ENCODE measurements at places on chromosomes 16 and 17.

GRCh38 chr16:74862743-74863244 lies 88.2 kb upstream of the FA2H start:
- DNase-seq, result no peak

- no peak for DNase-seq
Observed at GRCh38 chr16:11585460-11586377, 1.0 kb downstream of the LITAF start.

DNA sequence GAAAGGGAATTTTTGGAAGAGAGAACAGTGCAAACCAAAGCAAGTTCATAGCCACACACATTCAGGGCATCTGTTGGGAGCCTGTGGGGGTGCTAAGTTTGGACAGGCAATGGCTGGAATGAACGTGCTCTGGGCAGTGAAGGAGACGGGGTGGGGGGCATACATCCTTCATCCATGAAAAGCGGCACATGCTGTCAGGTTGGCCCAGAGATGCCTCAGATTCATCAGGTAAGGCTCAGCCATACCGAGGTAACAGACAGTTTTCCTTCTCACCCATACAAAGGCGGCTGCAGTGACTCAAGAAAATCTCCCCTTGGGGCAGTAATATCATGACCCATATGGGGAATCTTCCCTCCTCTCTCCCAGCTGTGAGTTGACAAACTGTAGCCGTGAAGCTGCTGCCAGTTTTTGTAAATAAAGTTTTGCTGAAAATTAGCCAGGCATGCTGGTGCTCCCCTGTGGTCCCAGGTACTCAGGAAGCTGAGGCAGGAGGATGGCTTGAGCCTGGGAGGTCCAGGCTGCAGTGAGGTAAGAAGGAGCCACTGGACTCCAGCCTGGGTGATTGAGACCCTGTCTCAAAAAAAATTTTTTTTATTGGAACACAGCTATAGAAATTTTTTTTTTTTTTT lies 9.2 kb upstream of the UBALD2 start:
- DNase-seq, result no peak

DNA sequence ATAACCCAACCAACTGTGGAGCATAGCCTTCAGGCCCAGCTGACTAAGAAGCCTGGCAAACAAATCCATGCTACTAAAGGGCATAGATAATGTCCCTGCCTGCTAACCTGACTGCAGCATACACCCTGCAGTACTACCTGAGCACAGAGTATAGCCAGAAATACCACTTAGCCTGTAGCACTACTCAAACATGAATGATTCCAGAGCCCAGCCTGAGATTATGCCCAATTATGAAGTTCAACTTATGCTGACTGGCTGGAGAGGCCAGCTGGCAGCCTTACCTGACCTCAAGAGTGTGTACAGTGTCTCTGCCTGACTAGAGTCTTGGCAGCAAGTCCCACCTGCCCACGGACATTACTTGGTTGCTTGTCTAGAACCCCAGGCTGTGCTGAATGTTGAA lies 1265.3 kb downstream of the CDH11 start:
- DNase-seq, result no peak

DNA sequence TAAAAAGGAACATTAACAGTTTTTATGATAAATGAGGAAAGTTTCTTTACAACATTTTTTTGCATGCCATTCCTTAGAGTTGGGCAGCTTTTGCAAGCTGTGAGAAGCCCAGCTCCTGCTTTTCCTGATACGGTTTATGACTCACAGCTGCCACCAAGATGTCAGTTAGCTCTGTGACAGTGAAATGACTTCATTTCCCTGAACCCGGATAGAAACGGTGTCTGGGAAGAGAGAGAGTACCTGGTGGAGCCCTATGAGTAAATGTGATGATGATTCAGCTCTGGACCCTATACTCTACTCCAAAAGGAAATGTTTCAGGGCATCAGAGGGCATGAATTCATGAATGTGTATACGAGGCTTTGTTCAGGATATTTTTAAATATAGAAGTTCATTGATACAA lies 366.3 kb upstream of the HSBP1 start:
- no peak for DNase-seq

DNA sequence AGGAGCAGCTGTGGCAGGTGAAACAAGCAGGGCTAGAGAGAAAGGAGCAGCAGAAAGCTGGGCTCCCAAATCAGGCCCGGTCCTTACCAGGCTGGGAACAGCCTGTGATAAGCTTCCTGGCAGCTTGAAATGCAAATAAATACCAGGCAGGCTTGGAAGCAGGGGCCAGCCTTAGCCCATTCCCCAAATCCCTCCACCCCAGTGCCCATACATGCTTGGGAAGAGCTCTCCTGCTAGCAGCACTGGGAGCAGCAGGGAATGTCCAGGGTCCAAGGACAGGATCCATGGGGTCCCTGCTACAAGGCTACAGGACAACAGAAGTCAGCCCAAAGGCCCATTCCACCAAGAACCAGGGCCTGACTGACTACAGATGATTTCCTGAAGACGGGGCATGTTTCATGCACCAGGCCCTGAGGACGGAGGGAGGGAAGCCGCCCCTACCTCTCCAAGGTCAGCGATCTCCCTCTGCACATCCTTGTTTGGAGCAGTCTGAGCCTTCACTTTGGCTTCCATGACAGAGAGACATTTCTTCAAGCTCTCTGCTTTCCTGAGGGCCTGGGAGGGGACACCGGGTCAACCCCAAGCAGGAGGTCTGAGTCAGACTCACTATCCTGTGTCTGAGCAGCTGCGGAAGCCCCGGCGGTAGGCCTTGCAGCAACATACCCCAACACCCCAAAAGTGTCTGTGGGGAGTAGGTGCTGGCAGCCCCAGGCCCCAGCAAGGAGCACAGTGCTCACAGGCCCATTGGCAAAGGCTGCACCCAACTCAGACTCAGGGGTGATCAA lies 2.6 kb upstream of the EXOSC6 start:
- no peak for DNase-seq

GRCh38 chr16:79093554-79093967 lies 507.0 kb downstream of the MAF start:
- DNase-seq, result no peak

DNA sequence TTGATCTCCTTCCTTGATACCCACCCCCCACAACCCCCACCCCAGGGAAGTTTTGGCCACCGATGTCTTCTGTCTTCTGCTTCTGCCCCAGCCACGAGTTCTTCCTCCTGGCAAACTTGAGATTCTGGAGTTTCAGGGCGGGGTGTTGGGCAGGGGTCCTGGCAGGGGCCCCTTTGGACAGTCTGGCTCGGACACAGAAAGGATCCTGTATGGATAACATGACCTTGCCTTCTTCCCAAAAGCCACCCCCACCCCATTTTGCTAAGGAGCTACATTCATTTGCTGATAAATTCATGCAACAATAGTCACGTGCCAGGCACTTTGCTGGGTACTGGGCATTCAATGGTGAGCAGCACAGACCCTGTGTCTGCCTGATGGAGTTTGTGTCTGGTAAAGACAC lies 5.9 kb upstream of the COL1A1 start:
- no peak for DNase-seq

DNA sequence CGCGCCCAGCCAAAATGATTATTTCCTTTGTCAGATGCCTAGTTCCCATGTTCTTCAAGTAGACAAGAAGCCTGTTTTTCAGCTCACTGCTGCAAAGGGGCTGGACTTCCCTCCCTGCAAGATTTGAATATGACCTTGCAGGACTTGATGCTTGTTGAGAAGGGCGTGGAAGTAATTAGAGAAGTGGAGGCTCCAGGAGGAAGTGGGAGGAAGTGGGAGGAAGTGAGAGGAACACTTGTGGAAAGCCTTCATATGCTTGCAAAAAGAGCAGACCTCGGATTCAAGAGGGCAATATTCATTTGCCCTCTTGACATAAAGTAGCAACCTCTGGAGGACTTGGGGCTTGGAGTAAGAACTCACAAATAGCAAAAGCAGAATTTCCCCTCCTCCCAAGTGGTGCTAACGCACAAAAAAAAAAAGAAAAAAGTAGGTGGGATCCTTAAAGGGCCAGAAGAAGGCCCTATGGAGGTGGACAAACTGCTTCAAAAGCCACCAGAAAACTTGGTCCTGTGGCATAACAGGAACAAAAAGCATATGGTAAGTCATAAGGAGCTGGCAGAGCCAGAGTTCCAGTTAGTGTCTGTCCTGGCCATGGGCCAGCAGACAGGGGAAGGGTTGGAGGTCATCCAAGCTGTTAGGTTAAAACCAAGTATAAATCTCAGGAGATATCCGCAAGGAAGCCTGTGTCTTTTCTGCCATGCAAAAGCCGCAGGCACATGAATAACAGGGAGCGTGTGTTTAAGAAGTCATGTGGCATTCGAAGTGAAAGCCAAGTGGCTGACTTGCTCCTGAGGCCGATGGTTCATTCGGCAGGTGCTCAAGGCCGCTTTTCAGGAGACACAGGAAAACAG lies 20.6 kb upstream of the PRKAR1A start:
- DNase-seq, result no peak

DNA sequence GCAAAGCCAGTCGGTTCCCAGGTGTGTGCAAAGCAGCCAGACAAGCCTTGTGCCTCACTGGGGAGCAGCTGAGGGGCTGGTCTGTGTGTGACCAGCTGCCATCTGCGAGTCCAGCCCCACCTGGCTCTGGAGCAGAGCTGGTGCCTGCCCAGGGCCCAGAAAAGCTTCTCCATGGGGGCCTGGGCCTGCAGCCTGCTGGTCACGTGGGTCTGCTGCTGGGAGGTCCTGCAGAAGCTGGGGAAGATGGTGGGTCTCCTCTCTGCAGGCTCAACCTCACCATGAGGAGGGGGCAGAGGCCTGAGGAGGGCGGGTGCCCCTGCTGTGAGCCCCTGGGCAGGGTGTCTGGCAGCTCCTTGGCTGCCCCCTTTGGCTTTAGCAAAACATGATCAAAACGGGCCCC lies 71.9 kb downstream of the ENGASE start:
- DNase-seq, result no peak

GRCh38 chr17:6927290-6928126 lies 68.3 kb upstream of the ALOX12 start:
- DNase-seq, result peak; percentile 55

DNA sequence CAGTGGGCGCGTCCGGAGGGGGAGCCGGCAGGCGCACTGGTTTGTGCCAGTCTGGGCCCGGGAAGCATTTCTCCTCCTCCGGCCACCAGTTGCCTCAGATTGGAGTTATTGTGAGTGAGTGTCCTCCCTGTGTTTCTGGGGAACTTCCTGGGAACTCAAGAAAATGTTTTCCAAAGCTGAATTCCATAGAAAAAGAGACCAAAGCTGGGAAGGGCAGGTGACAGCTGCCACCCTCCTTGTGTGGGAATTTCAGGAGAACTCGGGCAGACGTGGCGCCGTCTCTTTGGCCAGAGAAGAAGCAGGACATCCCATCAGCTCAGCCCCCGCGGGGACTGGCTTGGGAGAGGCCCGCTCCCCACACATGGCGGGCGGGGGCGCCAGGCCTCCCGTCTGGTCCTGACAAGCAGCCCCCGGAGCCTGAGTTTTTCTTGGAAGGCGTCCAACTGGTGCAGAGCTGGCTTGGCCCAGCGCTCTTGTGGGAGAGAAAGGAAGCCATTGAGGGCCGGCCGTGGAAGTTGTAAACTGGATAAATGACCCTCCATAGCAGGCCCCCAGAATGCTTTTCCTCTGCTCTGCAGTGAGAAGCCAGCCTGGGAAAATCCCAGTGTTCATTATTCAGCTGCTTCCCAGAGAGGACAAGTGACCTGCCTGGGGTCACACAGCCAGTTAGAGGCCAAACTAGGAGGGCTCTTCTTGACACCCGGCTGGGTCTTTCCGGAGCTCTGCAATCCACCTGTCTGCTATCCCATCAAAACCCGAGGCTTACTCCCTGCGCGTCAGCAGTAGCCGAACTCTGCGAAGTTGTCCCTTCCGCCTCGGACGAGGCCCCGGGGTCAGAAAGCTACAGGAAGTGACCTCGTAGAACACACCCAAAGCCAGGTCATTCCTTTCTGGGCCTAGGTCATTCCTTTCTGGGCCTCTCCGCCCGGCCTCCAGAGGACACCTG lies 39.2 kb upstream of the GSE1 start:
- DNase-seq, result no peak

- no peak for DNase-seq
Observed at GRCh38 chr16:57004387-57005250, 15.3 kb downstream of the NLRC5 start.

DNA sequence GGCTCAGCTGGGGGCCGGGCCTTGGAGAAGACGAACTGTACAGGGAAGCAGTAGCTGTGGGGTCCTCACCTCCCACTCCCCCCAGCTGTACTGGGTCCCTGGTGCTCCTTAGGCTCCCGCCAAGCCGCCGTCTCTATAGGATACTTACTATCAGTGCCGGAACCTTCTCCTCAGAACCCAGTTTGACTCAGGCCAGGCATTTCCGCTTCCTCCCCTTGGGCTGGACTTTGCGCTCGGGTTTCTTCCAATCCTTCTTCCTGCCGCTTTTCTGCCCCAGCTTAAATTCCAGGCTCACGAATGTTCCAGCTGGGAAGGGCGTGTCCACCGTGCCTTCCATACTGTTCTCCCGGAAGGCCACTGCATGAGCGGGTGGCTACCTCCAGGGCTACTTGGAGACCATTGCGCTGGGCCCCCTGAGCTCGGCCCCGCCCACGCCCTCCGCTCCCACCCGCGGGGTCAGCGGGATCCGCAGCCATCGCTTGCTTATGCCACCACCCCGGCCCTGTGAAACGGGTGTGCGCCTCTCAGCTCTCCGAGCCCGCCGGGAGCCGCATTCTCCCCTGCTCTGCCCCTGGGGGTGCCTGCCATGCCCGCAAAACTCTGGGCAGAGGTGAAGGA lies 1795.9 kb downstream of the TP53TG3F start:
- no peak for DNase-seq

DNA sequence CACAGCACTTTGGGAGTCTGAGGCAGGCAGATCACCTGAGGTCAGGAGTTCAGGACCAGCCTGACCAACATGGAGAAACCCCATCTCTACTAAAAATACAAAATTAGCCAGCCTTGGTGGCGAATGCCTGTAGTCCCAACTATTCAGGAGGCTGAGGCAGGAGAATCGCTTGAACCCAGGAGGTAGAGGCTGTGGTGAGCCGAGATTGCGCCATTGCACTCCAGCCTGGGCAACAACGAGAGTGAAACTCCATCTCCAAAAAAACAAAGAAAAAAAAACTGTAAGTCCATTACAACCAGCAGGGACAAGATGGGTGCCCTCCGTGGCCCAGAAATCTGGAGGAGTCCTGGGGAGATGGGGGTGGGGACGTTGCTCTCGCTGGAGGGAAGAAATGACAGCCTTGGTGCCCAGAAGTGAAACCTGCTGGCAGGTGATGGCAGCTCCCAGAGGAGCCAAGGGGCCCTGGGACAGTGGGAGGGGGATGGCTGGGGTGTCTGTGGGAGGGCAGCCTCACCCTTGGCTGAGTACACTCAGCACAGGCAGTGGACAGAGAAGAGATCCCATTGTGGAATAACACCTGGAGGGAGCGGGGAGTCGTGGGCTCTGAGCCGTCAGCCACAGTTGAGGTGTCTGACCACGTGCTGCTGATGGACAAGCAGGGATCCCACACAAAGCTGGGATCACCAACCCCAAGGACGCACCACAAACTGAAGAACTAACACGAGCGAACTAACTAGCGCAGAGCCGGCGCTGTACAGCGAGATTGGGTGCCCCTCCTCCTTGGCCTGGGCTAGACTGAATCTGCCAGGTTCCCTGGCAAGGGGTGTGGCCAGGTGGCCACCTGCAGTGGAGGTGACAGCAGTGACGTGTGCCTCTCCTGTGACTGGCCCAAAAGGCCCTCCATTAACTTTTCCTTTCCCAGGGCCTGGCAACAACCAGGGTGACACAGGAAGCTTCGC lies 46.9 kb upstream of the BAHCC1 start:
- DNase-seq, result no peak
